ENCODE measurements at places on chromosomes 1 and 21.
A peak's percentile ranks its signal among the peaks of the same experiment; 100 is the strongest.

DNA sequence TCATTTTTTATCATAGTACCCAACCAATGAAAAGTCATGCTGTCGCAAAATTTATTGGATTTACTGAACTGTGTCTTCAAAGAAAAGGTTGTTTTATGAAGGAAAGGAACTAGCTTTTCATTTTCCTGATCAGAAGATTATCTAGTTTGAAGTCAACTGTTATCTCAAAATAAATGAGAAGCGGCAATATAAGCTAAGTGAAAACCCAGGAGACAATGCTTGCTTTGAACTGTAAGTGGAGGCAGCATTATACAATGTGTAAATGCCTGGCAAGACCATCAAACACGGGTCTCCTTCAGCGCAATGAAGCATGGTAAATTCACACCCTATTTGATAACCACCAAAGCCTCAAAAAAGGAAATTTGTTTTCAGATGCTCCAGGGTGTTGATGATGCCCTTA, 134.4 kb upstream of the PTBP2 start:
- no peak for DNase-seq

DNA sequence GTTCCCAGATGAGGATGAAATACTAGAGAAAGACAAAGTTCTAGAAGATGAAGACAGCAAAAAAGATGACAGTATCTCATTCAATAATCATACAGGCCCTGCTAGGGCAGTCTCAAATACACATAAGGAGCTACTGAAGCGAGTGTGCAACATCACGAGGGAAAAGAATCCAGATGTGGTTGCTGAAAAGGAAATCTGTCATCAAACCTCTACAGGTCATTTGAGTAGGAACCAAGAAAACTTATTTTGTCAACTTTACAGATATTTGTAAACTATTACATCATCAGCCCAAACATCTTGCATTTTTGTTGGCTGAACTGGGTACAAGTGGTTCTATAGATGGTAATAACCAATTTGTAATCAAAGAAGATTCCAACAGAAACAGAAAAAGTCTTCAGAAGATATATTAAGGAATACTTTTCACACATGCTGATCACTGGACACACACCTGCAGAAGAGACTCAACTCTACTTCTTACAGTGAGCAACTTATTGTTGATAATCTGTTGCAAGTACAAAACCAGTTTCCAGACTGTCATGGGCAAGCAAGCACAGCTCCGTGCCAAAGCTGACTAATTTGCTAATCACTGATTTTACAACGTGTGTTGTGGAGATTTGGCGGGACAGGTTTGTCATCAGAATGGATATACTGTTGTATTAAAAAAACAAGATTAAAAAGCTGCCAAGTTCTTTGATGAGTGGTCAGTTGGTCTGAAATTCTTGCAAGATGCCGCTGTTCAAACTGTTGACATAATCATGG, 42.1 kb downstream of the TRIM33 start:
- no peak for DNase-seq

DNA sequence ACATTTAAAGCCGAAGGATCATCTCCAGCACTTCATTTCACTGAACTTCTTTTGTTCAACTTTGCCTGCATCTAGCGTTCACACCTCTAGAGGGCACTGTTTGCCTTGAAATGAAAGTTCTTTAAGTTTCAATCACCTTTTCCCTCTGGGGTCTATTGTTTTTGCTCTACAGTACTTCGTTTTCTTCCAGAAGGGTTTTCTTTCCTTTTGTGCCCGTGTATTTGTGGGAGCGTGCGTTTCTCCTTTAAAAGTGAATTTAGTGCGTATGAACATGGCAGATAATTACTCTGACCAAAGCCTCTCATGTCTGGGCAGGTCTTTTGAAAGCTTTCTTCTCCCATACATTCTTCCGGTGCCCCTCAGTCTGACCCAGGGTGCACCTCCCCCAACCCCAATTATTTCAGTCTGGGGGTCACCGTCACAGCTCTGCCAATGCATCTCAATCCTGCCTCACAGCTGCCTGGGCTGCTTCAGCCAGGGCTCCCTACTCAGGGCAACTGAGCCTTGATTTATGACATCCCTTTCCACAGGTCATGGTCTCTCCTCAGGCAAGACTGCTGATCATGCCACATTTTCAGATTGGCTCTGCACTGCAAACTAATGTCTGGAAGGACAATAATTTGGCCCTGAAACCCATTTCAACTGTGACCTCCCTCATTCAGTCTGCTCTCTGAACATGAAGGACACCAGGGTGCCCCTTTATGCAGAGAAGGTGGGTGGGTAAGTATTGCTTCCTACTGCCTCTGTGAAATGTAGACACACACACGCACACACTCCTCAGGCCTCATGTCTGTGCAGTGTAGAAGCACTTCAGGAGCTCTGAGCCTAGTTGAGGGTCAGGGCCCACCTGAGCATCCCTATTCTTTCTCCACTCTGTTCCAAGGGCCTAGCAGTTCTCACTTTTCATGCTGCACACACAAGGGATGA, 88.6 kb downstream of the NUF2 start:
- DNase-seq = no peak

- no peak for DNase-seq
Measured at GRCh38 chr1:65554829-65555228, 134.4 kb downstream of the LEPR start.

DNA sequence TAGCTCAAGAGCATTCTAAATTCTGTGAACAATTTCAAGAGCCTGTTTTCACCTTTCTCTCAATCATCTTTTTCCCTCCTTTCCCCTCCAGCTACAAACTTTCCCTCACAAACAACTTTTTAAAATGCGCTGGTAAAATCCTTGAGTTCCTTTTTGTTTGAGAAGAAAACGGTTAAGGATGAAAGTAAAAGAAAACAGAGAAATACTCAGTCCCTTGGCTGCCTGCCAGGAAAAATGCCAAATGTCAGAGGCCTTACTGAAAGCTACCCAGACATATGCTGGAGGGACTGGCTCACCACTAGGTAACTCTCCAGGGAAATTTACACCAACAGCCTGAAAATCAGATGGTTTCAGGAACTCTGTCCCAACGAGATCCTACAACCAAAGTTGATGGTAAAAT, 11.0 kb upstream of the SERBP1 start:
- no peak for DNase-seq

- peak; percentile 63 for DNase-seq
Measured at GRCh38 chr21:34603002-34603709, 11.8 kb downstream of the RCAN1 start.

DNA sequence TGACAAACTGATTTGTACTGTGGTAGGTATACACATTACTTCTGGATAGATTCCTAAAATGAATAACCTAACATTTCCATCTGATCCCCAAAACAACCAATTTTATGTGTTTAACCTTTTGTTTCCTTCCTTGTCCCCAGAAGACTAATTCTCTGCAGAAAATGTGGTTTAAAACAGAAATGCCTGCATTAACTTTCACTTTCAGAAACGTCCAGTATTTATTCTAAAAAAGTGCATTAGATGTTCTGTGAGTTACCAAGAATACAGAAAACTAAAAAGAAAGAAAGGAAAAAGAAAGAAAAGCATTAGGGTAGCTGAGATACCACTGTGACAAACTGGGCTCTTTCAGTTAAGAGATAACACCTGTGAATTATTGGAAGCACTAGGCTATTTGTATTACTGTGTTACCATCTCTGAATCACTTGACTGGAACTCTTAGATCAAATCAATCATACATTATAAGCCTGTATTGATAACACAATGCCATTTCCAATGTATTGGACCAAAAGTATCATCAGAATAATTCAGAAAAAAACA, 177.7 kb downstream of the NCAM2 start:
- DNase-seq = no peak

GRCh38 chr1:52041551-52042185, 8.1 kb upstream of the KTI12 start:
- no peak for DNase-seq

DNA sequence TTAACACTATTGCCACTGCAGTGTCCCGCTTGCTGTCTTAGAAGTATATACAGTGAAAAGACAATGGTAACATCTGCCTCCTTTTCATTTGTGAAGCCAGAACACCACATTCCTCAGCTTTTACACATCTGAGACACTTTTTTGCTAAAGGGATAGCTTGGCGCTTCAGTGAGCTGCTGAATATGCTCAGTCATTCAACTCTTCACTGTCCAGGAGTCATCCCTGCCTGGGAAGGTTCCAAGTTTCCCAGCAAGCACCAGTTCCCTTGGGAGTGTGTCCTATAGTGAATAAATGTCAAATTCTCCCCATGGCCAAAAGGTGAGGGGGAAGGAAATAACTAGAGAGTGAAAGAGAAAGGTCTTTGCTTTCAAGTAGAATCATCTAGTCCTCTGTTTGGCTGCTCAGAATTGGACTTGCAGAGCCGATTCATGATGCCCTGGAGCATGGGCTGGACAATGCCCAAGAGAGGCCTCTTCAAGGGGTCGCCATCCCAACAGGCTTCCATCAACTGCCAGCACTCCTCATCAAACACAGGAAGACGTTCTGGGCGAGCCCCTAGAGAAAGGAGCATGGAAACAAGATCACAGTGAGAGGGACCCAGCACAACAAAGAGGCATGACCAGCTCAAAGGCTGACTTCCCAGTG, 25.5 kb upstream of the RBBP5 start:
- DNase-seq = no peak

GRCh38 chr1:53539711-53540603, 80.8 kb downstream of the DMRTB1 start:
- DNase-seq = no peak

Data from hypothalamus (tissue), 51 donors.